ENCODE measurements at places on chromosomes 13 and 19.

- peak; percentile 36 for ATAC-seq
These were observed 748 bp downstream of the LMNB2 start for GRCh38 chr19:2455851-2456570.

- peak; percentile 96 for ATAC-seq
These were observed at the start of gene ZNF317 for GRCh38 chr19:9140159-9140874. Gene ZNF317, plus strand, starts transcription at chr19:9140397. Its CDS starts 15,620 bp downstream, at chr19:9156017.

GRCh38 chr13:59368693-59369092 lies 795.0 kb downstream of the DIAPH3 start:
- no peak for ATAC-seq

GRCh38 chr19:10983026-10983425 lies 22.2 kb downstream of the SMARCA4 start:
- no peak for ATAC-seq

- no peak for ATAC-seq
These were observed 115.9 kb upstream of the C1QTNF9B start for GRCh38 chr13:24013189-24013588.

- no peak for ATAC-seq
These were observed 192.1 kb upstream of the GPR12 start for GRCh38 chr13:26952551-26953143.

Data from activated CD4-positive, CD25-positive, alpha-beta regulatory T cell treated with anti-CD3 and anti-CD28 coated beads, Interleukin-2, amount 50 U/mL, for 24 hours (primary cell).